ENCODE measurements at places on chromosomes 12 and 14.
A peak's percentile ranks its signal among the peaks of the same experiment; 100 is the strongest.

- no peak for DNase-seq
Measured at GRCh38 chr14:70638416-70638815, 3.3 kb upstream of the TTC9 start.

DNA sequence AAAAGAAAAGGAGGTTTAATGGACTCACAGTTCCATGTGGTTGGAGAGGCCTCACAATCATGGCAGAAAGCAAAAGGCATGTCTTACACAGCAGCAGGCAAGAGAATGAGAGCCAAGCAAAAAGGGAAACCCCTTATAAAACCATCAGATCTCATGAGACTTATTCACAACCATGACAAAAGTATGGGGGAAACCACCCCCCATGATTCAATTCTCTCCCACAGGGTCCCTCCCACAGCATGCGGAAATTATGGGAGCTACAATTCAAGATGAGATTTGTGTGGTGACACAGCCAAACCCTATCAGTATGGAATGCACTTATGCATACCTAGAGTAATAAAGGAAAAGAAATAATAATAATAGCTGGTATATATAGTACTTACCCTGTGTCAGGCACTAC lies 4.5 kb upstream of the GLIPR1 start:
- no peak for DNase-seq

DNA sequence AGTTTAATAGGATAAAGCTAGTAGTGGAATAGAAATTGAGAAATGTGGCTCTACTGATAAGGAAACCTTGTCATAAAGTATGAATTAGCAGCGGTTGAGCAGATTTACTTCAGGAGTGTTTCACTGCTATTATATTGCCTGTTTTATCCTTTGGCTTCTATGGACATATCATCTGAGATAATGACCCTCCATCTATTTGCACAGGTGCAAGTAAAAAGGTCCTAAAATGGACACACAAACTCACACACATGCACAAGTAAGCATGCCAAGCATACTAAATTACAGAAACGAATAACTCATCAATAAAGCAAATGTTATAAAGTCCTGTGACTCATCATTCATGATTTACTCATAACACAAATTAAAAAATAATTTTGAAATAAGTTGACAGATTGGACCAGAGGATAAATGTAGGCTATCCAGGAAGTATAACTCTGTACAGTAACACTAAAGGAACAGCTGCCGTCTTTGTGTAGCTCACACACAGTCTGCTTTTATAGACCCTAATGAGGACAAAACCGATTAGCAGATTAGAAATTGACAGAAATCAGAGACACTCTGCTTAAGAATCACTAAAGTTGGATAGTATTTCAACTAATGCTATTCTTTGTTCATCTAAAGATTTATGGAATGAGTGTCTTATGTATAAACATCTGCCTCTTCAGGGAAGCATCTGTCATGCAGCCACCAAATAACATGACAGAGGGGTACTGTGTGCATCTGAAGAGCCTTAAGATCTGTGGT lies 73.9 kb downstream of the SYT1 start:
- DNase-seq, result no peak

GRCh38 chr12:78149459-78149858 lies 318.8 kb downstream of the NAV3 start:
- DNase-seq, result no peak

DNA sequence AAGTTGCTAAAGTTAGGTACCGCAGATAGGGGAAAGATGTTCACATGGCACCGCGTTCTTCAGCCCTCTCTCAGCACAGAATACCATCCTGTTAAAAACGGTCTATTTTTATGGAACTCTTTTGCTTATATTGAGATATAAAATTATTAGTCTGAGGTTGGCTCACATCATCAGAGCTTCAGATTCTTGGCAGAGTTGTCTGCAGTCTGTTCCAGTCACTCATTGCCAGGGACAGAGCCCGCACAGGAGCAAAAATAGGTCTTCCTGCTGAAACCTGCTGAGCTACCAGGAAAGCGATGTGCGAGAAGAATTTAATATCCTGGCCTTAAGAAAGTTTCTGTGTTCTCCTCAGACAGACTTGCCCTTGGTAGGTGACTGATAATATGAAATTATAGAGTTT lies 249.8 kb downstream of the VRK1 start:
- DNase-seq, result no peak

GRCh38 chr12:90062799-90063198 lies 354.2 kb upstream of the ATP2B1 start:
- no peak for DNase-seq

DNA sequence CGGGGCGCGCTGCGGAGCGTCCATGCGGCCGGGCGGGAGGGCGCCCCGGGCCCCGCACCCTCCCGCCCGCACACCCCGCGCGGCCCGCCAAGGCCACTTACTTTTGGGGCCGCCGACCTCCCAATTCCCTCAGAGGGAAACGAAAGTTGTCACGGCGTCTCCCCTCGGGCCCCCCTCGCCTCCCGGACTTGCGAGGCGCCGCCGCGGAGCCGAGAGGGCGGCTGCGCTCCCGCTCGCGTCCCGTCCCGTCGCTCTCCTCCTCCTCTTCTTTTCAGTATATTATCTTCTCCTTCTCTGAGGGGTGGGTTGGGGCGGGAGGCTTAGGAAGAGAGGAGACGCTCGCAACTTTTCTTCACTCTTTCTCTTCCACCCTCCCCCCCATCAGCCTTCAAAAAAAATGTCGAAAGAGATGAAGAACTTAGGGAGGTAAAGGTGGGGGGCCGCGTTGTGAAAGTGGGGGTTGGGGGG lies 613 bp downstream of the DUSP16 start:
- no peak for DNase-seq

- no peak for DNase-seq
Measured at GRCh38 chr12:24499151-24500146, 449.5 kb downstream of the BCAT1 start.

- no peak for DNase-seq
Measured at GRCh38 chr12:124557518-124558223, 9.7 kb downstream of the NCOR2 start.

GRCh38 chr14:42428996-42429395 lies 822.3 kb downstream of the LRFN5 start:
- peak; percentile 44 for DNase-seq

- no peak for DNase-seq
Measured at GRCh38 chr12:125065021-125065918, at the start of gene AACS. AACS (plus strand) TSS chr12:125065435; CDS start chr12:125065585, 150 bp downstream.

DNA sequence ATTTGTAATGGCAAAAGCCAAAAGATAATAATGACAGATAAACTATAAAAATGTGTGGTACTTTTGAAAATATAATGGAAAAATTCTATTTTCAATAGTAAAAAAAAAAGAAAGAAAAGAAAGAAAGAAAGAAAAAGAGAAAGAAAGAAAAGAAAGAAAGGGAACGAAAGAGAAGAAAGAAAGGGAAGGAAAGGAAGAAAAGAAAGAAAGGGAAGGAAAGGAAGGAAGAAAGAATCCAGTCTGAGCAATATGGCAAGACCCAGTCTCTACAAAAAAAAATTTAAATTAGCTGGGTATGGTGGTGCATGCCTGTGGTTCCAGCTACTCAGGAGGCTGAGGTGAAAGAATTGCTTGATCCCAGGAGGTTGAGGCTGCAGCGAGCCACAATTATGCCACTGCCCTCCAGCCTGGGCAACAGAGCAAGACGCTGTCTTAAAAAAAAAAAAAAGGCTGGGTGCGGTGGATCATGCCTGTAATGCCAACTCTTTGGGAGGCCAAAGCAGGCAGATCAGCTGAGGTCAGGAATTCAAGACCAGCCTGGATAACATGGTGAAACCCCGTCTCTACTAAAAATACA lies 38.4 kb downstream of the EAPP start:
- DNase-seq, result no peak

Measured in keratinocyte (primary cell).